ENCODE measurements at places on chromosomes 7 and 10. TPM values are rescaled to one million over a fixed set of nuclear protein-coding genes. Genes with fewer than 3 reads are reported as not detected.

The LBX1 gene
- not detected for total RNA-seq

The SFRP5 gene
- not detected for total RNA-seq

The PDGFA gene
- 0.20 TPM for total RNA-seq

The CCDC172 gene
- not detected for total RNA-seq

The MMD2 gene
- not detected for total RNA-seq

The UTF1 gene
- not detected for total RNA-seq

The HOXA13 gene
- not detected for total RNA-seq

The NOD1 gene
- total RNA-seq, result 20.7 TPM

DNA sequence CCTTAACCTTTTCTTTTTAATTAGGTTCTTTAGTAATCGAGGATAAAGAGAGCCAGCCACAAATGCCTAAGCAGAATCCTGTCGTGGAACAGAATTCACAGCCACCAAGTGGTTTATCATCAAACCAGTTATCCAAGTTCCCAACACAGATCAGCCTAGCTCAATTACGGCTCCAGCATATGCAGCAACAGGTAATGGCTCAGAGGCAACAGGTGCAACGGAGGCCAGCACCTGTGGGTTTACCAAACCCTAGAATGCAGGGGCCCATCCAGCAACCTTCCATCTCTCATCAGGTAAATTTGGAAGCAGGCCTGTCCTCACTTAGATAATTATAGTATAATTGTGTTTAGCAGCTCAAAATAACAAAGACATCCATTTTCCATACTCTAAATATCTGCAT lies 94.6 kb downstream of the TRIM24 start:
- DNase-seq, result no peak

DNA sequence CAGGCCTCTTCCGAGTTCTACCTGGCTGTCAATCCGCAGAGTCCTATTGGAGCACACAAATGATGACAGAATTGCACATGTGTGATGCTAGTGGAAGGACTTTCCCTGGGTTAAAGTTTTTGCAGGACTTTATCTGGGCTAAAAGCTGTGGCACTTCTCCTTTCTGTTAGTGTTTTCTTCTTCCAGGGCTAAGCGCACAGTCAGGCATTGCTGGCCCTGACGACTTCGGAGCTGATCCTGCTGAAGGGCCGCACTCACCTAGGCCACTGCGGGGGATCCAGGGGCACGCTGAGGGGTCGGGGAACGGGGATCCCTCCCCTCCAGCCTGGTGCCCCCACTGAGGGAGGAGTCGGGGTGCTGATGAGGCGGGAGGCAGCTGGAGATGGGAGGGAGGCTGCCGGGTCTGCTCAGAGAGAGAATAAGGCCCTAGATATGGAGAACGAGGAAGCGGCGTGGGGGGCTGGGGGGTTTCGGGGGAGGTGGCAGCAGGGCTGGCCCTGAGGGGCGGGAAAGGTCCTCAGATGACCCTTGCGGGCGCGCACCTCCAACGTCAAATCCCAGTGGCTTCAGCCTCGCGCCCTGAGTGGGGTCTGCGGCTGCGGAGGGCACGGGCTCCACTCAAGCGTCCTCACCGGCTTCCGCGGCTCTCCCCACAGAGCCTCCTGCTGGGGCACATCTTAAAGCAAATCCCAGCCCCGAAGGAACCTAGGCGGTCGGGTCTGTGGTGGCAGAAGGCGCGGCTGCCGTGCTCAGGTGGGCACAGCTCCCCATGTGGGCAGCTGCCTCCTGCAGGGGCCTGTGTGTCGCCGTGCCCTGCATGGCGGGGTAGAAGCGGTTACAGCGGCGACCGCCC lies 30.9 kb downstream of the AGR3 start:
- DNase-seq, result no peak

DNA sequence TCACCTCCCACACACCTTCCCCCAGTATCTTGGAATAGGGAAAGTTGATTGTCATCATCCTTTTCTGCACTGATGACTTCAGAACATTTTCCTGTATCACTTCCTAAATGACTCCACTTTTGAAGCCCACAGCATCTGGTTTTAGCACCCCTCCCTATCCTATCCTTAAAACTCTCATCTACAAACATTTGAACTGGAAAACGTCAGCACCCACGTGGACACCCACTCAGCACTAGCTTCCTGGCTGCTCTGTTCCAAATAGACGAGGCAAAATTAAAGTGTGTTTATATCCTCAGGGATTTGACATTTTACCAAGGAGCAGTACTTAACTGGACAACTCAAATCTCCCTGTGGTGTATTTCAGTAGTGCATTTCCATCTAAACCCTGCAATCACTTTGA lies 73.9 kb downstream of the REEP3 start:
- no peak for DNase-seq

DNA sequence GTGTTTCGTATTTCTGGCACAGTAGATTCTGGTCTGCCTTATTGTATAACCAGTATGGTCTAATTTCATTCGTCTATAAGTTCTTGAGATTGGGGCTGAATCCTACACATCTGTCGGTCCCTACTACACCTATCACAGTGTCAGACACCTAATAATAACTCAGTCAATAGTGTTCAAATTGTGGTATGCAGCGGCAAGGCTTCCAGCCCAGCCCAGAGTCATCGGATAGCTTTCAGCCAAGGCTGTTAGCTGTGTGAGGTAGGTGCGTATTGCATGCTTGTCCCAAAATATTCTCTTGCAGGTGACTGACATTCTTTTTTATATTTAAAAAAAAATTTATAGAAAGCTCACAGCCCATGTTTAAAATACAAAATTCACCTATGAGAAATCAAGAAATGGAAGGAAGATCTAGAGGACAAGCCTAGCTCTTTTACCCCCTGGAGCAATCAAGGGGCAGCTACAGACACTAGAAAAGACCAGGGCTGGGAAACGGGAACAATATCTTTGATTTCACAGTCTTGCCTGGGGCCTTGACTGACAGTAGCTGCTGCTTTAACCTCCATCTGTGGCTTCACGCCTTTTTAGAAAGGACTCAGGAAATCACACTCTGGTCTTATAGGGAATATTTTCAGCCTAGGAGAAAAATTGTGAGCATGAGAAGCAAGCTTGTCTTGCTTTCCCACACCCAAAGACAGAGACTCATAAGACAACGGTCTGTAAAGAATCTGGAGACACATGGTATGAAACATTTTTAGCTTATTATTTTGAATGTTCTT lies 9.5 kb upstream of the ASB4 start:
- no peak for DNase-seq

- DNase-seq, result no peak
These were observed 102.4 kb downstream of the CFTR start for GRCh38 chr7:117582219-117582704.

DNA sequence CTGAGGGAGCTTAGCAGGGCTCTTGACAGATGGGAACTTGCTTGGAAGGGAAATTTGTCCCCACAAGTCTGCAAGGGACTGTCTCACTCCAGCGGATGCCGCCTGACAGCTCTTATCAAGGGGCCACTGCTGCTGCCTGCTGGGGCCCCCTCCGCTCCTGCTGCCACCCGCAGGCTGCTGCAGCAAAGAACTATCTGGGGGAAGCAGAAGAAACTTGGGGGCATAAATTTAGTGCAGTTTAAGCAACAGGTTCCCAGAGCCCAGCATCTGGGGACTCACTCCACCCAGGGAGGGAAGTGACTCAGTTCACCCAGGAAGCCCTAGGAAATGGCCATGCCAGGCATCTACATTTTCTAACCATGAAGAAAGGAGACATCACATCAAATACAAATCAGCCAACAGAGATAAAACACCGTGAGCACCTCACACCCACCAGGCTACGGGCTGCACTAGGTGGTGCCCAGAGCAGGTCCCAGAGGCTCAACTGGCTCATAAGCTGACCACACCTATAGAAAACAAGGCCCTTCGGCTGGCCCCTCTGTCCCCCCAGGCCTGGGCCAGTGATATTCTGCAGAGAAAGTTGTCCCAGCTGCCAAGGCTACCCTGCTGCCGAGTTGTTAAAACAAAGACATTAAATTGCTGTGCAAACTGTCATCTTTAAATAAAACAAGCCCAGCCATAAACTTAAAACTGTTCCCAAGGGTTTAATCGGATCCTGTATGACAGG lies 3.7 kb downstream of the RGS10 start:
- peak; percentile 50 for DNase-seq

DNA sequence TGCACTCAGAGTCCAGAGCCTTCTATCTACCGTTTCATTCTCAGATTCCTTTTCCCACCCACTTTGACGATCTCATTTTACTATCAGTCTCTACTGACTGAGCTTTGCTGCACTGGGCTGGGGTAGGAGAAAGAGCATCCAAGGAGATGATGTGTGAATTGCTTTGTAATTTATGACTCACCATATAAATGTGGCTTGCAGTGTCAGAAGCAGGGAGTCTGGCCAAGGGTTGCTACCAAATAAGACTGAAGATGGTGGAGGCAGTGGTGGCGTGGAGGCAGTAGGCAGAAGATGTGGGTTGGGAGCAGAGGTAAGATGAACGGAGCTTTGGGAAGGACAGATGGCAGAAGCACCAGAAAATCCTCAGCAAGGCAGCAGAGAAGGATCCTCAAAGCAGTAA lies 73.3 kb upstream of the AGK start:
- DNase-seq, result no peak

GRCh38 chr7:50655490-50655889 lies 90.3 kb upstream of the DDC start:
- no peak for DNase-seq

DNA sequence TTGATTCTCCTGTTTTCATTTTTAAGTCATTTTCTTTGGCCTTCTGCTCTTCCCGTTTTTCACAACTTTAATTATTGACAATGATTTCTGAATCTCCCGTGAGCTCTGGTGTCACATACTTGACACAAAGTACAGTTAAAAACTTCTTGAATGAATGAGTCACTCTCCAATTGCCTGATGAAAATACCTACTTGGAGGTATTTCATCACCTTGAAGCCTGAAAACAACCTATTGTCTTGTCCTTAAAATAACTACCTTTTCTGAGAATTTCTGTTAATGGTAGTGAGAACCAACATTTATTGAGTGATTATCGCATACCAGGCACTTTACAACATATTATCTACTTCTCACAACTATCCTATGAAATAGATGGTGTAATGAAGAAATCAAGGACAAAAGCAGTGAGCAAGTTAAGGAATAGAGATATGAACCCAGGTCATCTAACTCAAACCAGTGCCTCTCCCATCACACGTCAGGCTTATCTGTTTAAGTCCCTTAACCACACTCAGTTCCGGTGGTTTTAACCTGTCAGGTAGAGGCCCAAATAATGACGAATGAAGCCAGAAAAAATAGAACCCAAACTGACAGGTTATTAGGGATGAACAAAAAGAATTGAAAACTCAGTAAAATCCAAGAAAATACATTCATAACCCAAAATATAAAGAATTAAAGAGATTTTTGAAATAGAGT lies 11.6 kb downstream of the BET1 start:
- DNase-seq, result no peak

GRCh38 chr7:121330053-121330833 lies 1.4 kb downstream of the WNT16 start:
- no peak for DNase-seq

GRCh38 chr10:129078346-129078745 lies 388.7 kb upstream of the MGMT start:
- DNase-seq, result no peak

DNA sequence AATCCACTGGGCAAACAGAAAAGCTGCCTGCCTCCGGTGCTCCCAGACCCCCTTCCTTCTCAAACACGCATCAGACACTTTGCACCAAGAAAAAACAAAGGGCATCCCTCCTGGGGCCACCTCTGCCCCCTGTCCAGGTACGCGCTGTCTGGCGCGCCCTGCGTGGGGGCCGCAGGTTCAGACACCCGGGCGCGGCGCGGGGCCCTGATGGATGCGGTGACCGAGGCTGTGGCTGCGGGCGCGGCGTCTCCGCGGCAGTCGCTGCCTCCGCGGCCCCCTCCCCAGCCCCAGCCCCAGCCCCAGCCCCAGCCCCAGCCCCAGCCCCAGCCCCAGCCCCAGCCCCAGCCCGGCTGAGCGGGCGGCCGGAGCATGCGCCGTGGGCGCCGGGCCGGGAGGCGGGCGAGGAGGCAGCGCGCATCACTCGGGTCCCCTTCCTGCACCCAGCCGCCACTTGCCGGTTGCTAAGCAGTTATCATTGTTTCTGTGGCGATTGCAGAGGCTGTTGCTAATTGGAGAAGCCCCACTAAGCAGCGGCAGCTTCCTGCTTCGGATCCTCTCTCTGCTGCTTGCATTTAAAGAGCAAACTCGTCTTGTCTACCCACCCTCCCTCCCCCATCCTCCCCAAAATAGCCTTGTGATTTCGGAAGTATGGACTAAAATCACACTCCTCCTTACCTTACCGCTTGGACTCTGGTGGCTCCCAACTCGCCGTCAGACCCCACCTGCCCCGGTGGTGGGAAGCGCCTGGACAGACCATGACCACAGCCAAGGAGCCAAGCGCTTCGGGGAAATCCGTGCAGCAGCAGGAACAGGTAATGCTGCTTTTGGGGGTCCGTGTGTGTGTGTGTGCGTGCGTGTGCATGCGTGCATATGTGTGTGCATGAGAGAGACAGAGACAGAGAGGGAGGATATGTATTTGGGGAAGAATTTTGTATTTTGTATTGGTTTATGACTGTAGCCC lies 252.8 kb downstream of the DPP6 start:
- DNase-seq, result no peak

DNA sequence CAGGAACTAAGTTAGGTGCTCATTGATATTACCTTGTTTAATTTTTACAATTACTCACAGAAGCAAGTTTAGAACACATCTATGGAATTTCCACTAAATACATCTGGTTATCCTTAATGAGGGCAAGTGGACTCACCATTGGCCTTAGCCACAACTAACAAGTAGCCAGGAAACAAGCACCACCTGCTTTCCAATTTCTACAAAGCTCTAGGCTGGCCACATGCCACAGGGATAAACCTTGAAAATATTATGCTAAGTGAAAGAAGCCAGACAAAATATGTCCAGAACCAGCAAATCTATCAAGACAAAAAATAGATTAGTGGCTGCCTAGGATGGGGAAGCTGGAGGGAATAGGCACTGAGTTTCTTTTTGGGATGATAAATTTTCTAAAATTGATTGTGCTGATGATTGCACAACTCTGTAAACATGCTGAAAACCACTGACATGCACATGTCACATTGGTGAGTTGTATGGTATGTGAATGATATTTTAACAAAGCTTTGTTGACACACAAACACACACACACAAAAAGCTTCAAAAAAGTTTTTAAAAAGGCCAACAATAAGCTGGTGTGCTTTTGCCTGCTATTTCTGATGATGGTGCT lies 179.4 kb downstream of the CPEB3 start:
- DNase-seq, result no peak

GRCh38 chr10:61682323-61682722 lies 19.6 kb downstream of the CABCOCO1 start:
- DNase-seq, result no peak

GRCh38 chr10:121131014-121131413 lies 279.9 kb downstream of the WDR11 start:
- DNase-seq, result no peak

- DNase-seq, result no peak
These were observed 4.2 kb upstream of the NT5C3A start for GRCh38 chr7:33066771-33067170.

Data from CD4-positive, alpha-beta memory T cell (primary cell).